K562 (cell line): ENCODE measurements at places on chromosomes 5 and 9. TPM values are rescaled to one million over a fixed set of nuclear protein-coding genes. Genes with fewer than 3 reads are reported as not detected.

Gene GLIPR2
- total RNA-seq, result 3.8 and 4.7 TPM in 2 replicates

DNA sequence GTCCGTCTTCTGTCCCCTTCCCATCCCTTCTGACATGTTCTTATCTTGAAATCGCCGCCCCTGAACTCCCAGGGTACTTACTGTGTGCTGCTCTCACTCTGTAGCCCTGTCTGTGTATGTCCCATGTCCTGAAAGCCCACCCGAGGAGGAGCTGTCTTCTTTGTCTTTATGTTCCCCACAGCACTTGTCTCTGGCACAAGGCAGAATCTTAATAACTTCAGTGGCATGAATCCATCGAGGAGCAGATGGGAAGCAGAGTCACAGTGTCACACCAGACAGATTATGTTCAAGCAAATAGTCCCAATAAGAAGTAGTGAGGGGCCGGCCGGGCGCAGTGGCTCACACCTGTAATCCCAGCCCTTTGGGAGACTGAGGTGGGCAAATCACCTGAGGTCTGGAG is 29.7 kb upstream of the LTC4S start:
- H3K4me1 ChIP-seq, result peaks cover 30% of the 10 kb centered on the region
- no peak overlapping the region for H3K4me3 ChIP-seq
- H3K27me3 ChIP-seq, result no peaks in the 10 kb centered on the region
- H3K27ac ChIP-seq, result no peak overlapping the region

Gene KYAT1
- total RNA-seq, result 11.7 and 14.7 TPM in 2 replicates

DNA sequence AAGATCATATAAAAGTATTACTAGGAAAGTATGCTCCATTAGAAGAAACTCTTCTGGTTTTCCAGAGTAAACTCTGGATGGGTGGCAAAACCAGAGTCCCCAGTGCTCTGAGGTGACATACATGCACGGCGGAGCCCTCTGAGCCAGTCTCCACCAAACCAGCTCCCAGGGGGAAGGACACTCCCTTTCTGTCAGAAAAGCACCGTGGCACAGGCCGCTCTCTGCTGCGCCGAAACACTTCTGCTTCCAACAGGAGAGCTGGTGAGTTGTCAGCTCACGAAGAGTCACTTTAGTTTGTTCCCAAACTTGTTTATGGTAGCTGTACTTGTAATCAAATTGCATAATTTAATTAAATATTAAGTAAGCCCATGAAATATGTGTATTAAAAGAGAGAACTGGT is 184.6 kb downstream of the CDK5RAP2 start:
- no peak overlapping the region for H3K27ac ChIP-seq
- H3K4me1 ChIP-seq, result no peaks in the 10 kb centered on the region; the same call in 2 of the 3 replicates
- no peaks in the 10 kb centered on the region for H3K27me3 ChIP-seq
- H3K36me3 ChIP-seq, result peaks cover 94% of the 10 kb centered on the region
- H3K4me3 ChIP-seq, result no peak overlapping the region

DNA sequence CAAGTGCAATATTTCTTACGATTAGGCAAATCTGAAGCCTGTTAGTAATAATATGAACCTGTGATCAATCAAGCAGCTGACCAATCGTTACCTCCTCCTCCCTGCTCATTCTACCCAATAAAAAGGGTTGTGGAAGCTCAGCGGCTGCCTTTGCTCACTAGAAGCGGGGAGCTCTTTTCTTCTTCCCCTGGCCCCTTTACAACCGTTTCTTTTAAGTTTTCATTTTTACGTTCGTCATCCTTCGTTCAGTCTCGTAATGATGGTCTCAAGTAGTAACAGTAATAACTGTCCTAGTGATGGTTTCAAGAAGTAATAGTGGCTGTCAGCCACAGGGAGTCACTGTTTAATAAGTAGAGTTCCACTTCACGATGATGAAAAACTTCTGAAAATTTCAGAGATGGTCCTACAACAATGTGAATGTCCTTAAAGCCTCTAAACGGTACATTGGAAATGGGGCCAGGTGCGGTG is 6.2 kb downstream of the UGT3A2 start:
- no peak overlapping the region for H3K27ac ChIP-seq
- no peak overlapping the region for H3K4me3 ChIP-seq
- peaks cover 5% of the 10 kb centered on the region for H3K27me3 ChIP-seq
- DNase-seq, result peak; percentile 35

GRCh38 chr9:5580650-5581049 is 48.3 kb upstream of the RIC1 start:
- no peak overlapping the region for H3K27ac ChIP-seq
- no peaks in the 10 kb centered on the region for H3K4me1 ChIP-seq
- no peak overlapping the region for H3K4me3 ChIP-seq
- no peak for DNase-seq

Gene CTXN3
- not detected in 2 replicates for total RNA-seq

DNA sequence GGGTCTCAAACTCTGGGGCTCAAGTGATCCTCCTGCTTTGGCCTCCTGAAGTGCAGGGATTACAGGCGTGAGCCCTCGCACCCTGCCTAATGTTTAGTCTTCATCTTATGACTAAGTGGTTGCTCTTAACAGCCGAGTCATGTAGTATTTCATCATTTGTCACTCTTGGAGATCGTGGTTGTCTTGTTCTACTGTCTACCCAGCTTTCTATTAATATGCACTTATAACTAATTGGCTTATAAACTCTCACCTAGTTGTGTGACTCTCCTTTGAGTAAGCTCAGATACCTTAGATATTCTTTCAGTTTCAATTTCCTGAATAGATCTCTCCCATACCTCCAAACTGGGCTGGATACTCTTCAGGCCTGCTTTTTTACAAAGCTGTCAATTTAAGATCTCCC is 19.9 kb downstream of the SLC44A1 start:
- H3K27me3 ChIP-seq, result no peaks in the 10 kb centered on the region
- no peak overlapping the region for H3K27ac ChIP-seq
- DNase-seq, result no peak
- H3K4me3 ChIP-seq, result no peak overlapping the region
- H3K36me3 ChIP-seq, result no peaks in the 10 kb centered on the region

Gene CCDC183
- 0.29 and 0.54 TPM in 2 replicates for total RNA-seq

Gene ZNF300
- 7.6 and 8.1 TPM in 2 replicates for total RNA-seq

Gene PLAC8L1
- total RNA-seq, result 0.27 TPM in 1 of 2 replicates, not detected in the other

Gene LCN1
- not detected in 2 replicates for total RNA-seq

DNA sequence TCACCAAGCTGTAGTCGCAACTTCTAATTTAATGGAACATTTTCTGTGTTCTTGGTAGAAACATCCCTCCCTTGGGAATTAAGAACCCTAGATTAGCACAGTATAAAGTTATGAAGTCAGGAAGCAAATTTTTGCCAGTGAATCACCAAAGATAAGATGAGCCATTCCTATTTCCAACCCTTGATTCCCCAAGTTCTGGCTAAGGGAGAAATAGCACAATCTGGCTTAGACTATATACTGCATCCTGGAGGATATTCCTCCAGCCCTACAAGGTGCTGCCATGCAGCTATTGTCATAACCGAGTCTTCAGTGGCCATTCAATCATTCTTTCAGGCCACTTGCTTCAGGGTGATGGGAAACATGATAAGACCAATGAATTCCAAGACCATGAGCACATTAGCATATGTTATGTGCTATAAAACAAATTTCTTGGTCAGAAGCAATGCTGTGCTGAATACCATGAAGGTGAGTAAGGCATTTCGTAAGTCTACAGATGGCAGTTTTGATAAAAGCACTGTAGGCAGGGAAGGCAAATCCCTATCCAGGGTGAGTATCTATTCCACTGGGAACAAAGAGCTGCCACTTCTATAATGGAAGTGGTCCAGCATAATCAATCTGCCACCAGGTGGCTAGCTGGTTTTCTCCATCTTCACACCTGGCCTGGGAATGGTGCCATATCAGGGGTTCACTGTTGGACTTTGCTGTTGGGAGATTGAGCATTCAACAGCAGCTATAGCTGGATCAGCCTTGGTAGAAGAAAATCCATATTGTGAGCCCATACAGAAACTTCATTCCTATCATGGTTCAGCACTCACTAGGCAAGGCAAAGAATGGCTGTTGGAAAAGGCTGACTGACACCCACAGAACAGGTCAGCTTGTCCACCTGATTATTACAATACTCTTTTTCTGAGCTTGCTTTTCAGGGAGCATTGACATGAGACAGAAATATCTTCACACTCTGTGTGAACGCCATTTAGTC is 19.6 kb upstream of the ARL15 start:
- DNase-seq, result no peak
- peaks cover 90% of the 10 kb centered on the region for H3K36me3 ChIP-seq
- H3K27ac ChIP-seq, result no peak overlapping the region
- no peak overlapping the region for H3K4me3 ChIP-seq
- H3K4me1 ChIP-seq, result peaks cover 31% of the 10 kb centered on the region

Gene ROR2
- 33.6 and 33.8 TPM in 2 replicates for total RNA-seq

GRCh38 chr5:51039424-51040329 is 343.6 kb upstream of the ISL1 start:
- no peaks in the 10 kb centered on the region for H3K27me3 ChIP-seq
- no peaks in the 10 kb centered on the region for H3K36me3 ChIP-seq
- H3K4me1 ChIP-seq, result no peaks in the 10 kb centered on the region
- no peak overlapping the region for H3K27ac ChIP-seq
- no peak overlapping the region for H3K4me3 ChIP-seq
- no peak for DNase-seq

Gene TXNDC8
- total RNA-seq, result not detected in 2 replicates

DNA sequence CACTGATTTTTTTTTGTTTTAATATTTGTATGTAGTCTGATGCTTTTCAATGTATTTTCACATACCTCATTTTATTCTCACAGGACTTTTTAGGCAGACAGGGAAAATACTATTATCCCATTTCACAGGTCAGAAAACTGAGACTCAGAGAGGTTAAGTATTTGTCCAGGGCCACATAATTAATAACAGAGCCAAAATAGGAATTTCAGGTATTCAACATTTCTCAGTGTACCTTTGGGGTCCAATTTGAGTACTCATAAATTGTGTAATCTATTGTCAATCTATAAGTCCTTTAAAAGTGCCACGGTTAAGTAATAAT is 120.7 kb upstream of the GRHPR start:
- peaks cover 4% of the 10 kb centered on the region for H3K4me1 ChIP-seq
- no peak overlapping the region for H3K4me3 ChIP-seq
- peaks cover 30% of the 10 kb centered on the region; the same call in 2 of the 3 replicates for H3K36me3 ChIP-seq
- H3K27me3 ChIP-seq, result no peaks in the 10 kb centered on the region
- no peak for DNase-seq

Gene PIP5K1B
- total RNA-seq, result 9.6 and 10.4 TPM in 2 replicates

Gene DBH
- not detected in 2 replicates for total RNA-seq

Gene DDX4
- total RNA-seq, result not detected in 2 replicates

GRCh38 chr5:78507531-78507930 is 141.0 kb downstream of the LHFPL2 start:
- H3K4me1 ChIP-seq, result peaks cover 41% of the 10 kb centered on the region
- no peaks in the 10 kb centered on the region for H3K36me3 ChIP-seq
- H3K27me3 ChIP-seq, result no peaks in the 10 kb centered on the region

- peaks cover 14% of the 10 kb centered on the region for H3K27me3 ChIP-seq
- no peaks in the 10 kb centered on the region for H3K4me1 ChIP-seq
- DNase-seq, result no peak
- H3K27ac ChIP-seq, result no peak overlapping the region
- no peak overlapping the region for H3K4me3 ChIP-seq
These were observed 87.0 kb downstream of the ANGPTL2 start for GRCh38 chr9:127035423-127035822.

Gene GDA
- 12.4 and 14.6 TPM in 2 replicates for total RNA-seq

Gene SPATA31E1
- total RNA-seq, result not detected in 2 replicates

DNA sequence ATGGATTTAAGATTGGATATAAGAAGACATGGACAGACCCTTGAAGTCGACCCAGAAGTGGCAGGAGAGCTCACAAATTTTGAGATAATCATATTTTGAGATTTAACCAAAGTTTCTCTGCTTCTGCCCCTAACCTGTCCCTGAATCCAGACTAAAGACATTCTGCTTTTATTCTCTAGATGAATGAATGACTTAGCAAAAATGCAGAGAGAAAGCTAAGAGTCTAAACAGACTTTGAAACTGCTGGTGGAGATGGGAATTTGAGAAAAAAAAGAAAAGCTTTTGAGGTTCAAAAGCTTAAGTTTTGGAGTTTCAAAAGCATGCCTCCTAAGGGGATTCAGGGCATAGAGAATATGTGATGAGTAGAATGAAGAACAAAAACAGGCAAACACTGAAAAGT is 85.2 kb upstream of the KLF9 start:
- H3K36me3 ChIP-seq, result no peaks in the 10 kb centered on the region
- H3K4me3 ChIP-seq, result no peak overlapping the region
- no peak for DNase-seq
- no peak overlapping the region for H3K27ac ChIP-seq

- H3K4me3 ChIP-seq, result no peak overlapping the region
- no peak for DNase-seq
These were observed 32.3 kb downstream of the HK3 start for GRCh38 chr5:176866707-176867310.

Gene EGFLAM
- total RNA-seq, result 0.49 and 0.74 TPM in 2 replicates

DNA sequence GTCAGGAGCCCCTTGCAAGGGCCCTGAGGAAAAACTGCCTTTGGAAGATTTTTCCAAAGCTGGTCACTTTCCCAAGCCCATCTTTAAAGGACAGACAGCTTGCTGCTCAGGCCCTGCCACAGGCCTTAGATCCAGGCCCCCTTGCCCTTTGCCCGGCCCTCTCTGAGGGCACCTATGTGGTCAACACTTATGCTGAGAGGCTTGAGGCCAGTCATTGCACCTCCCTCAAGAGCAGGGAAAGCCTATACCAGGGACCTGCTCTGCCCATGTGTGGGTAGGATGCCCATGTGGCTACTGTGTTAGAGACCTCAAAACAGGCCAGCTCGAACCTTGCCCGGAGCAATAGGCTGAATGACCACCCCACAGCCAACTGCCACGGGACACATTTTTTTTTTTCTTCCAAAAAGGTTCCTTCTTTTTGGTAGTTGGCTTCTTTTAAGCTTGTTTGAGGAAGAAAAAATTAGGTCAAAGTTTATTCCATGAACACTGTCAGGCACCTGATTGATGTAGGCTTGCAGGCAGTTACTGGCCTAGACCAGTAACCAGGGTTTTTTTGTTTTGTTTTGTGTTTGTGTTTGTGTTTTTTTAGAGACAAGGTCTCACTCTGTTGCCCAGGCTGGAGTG is 3.8 kb downstream of the TCF7 start:
- no peak overlapping the region for H3K4me3 ChIP-seq
- no peak overlapping the region for H3K27ac ChIP-seq
- H3K36me3 ChIP-seq, result no peaks in the 10 kb centered on the region; the same call in 2 of the 3 replicates
- DNase-seq, result no peak
- H3K27me3 ChIP-seq, result no peaks in the 10 kb centered on the region

Gene TTC23L
- total RNA-seq, result 0.11 and 0.27 TPM in 2 replicates

DNA sequence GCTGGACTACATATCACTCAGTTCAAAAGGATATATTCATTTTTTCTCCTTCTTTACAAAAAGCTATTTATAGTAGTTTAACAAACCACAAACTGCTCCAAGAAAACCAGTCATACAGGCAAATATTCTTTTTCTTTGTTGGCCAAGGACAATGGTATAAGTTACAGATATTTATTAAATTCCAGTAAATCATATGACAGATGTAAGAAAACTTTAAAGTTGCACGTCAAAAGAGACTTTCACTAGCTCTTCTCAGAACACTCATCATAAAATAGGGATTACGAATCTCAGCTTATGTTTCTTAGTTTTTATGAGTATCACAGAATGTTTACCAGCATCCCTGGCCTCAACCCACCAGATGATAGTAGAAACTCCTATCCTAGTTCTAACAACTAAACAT is 67.2 kb downstream of the ANKRD31 start:
- no peaks in the 10 kb centered on the region for H3K36me3 ChIP-seq
- H3K4me1 ChIP-seq, result no peaks in the 10 kb centered on the region
- H3K4me3 ChIP-seq, result no peak overlapping the region
- no peak for DNase-seq

Gene SLC27A6
- total RNA-seq, result 0.76 and 1.2 TPM in 2 replicates

Gene CCDC192
- total RNA-seq, result not detected in 2 replicates
